AG10803 (cell line): ENCODE measurements at places on chromosomes 7 and 10.

GRCh38 chr7:147911201-147911601 lies 679.4 kb upstream of the C7orf33 start:
- DNase-seq, result no peak

DNA sequence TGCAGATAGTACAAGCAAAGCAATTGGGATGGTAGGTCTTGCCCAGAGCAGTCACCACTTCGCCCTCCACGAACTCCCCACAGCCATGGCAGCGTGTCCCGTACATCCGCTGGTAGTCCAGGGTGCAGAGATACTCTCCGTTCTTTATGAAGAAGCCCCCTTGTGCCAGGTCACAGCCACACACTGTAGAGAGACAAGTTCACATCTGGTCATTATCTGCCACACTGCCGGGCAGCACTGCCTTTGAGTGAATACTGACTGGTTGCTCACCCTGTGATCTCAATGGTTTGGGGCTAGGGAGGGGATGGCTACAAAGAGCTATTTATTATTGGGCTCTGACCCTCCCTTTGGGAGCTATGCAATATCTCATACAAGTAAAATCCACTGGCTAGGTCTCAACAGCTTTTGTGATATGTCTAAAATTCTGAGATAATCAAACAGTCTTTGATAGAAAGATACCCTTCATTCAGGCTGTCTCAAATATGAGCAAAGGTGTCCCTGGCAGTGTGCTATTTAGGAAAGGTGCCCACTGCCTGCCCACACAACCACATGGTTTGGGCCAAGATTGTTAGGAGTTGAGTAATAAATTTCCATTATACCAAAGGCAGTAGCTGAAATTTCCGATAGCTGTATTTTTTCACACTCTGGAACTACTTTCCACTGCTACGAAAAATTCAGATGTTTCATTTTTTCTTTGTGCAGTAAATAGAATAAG lies 82.5 kb downstream of the ABLIM1 start:
- DNase-seq, result no peak

DNA sequence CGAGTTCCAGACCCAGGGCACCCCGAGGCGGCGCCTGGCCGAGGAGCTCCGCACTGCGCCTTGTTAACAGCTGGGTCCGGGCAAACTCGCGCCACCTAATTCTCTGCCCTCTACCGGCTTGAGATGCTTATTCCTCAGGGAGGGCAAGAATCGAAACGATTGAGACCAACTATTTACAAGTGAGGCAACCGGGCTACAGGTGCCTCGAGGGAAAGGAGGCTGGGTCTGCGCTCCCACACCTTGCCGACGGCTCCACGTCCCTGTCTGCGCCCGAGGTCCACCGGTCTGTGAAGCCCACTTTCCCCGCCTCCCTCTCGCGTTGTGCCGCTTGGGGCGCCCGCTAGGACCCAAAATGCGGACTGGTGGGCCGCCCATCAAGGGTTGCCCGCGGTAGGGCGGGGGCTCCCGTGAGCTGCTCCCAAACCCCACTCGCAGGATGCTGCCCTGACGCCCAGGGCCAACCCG lies 527 bp downstream of the AKR1B1 start:
- DNase-seq, result peak; percentile 42

DNA sequence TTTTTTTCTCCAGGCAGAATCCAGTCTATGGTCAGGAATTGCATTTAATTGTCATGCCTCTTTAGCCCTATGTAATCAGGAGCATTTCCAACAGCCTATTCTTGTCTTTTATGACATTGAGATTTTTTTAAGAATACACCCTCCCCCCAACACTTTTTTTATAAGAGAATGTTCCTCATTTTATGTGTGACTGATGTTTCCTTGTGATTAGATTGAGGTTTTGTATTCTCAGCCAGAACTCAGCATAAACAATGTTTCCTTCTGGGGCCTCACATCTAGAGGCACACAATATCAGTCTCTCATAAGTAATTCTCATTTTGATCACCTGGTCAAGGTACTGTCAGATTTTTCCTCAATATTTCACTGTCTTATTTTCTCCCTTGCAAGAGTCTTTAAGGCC lies 193.4 kb upstream of the PDE1C start:
- no peak for DNase-seq

GRCh38 chr7:132569884-132570614 lies 6.2 kb downstream of the PLXNA4 start:
- no peak for DNase-seq

GRCh38 chr10:7686351-7687171 lies 16.6 kb upstream of the ITIH2 start:
- DNase-seq, result no peak

DNA sequence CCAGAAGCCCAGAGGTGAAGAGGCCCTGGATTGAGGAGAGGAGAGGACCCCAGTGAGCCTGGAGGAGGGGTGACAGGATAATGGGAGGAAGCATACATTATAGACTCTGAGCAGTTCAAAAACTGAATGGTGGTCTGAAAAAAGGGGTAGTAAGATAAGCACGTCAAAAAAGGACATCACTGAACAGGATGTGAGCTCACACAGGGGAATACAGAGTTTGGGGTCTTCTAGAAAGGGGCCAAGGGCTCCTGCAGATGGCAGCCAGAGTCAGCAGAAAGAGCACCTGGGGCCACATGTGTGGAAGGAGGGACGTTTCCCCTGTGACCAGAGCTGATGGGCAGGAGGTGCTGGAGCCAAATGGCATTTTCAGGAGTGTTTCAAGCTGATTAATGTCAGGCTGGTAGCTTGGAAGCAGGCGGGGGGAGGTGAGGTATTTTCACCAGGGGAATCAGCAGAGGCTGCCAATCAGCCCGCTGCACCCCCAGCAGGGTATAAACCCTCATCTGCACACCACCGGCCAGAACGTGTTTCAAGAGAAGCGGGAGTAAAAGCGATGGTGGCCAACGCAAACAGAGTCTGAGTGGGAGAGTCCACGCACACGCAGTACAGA lies 85.8 kb downstream of the TNS3 start:
- DNase-seq, result no peak
